GM04503 (cell line): ENCODE measurements at places on chromosomes 1 and 21.
A peak's percentile ranks its signal among the peaks of the same experiment; 100 is the strongest.

- no peak for DNase-seq
These were observed 653 bp downstream of the FNDC10 start for GRCh38 chr1:1599030-1599934.

- DNase-seq: no peak
These were observed 144.2 kb downstream of the DHRS3 start for GRCh38 chr1:12473596-12474362.

DNA sequence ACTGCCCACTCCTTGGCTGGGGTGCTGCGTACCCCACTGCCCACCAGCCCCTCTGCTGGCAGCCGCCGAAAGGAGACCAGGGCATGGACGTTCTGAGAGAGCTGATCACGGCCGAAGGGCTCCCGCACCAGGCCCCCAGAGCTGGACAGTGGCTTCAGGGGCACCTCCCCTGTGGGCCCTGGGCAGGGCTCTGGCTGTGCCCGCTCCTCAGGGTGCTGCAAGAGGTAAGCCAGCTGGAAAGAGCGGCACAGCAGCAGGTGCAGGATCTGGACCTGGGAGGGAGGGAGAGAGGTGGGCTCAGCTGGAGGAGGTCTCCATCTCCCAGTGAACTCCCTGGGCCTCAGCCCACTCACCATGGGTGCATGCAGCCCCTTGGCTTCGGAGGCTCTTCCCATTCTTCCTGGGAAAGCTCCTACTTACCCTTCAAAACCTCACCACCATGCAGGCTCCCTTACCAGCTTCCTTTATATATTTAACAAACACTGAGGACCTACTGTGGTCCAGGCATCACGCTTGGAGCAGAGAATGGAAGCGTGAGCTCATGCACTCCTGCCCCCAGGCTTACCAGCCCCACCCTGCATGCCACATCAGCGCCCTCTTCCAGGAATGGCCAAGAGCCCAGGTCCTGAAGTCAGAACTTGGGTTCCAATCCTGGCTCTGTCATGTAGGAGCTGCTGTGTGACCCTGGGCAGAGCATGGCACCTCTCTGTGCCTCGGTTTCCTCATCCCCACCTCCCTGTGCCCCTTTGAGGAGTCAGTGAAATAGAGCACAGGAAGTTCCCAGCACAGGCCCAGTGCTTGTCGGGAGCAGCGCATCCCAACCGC lies 6.8 kb upstream of the KIF17 start:
- no peak for DNase-seq

DNA sequence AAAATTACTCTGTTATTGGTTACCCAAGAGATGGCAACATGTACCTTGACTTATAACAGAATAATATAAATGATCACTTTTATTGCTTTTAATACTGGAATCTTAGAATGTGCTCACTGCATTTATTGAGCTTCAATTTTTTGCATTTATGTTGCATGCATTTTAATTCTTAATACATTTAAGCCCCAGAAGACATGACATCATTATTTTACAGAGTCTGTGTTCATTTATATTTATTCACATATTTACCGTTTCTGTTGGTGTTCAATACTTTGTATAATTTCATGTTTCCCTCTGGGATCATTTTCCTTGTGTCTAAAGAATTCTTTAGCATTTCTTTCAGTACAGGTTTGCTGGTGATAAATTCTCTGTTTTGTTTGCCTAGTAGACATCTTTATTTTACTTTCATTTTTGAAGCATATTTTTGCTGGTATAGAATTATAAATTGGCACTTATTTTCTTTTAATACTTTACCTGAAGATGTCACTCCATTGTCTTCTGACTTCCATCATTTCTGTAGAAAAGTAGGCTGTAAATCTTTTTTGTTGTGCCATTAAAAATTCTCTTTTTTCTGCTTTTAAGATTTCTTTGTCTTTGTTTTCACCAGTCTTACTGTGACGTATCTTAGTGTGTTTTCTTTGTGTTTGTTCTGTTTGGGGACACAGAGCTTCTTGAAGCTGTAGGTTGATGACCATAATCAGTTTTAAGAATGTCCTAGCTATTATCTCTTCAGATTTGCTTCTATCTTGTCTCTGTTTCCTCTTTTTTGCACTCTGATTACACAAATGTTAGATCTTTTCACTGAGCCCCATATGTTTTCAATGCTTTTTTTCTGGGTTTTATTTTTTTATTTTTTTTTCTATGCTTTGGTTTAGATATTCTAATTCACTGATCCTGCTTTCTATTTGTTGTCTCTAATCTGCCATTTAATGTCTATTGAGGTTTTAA lies 26.9 kb downstream of the DISP3 start:
- no peak for DNase-seq

GRCh38 chr21:33496345-33496744 lies 4.8 kb upstream of the DNAJC28 start:
- no peak for DNase-seq

DNA sequence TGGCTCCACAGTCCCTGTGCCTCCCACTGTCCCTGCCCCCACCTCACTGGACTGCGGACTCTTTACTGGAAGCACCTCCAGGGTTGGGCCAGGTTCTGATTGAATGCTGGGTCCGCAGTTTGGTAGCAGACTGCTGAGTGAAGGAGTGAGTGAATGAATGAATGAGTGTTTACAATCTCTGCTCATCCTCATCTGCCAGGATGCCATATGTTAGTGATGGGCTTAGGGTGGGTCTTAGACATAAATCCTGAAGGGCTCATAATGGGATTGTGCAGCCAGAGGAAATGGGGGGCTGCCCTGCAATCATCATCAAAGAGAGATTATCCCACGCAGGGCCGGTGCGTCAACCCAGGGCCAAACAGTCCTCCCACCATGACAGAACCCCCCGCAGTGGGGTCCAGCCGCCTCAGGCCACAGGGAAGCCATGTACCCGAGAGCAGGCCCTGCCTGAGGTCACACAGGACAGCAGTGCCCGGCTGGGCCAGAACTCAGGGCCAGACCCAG lies 26.1 kb downstream of the SLC1A7 start:
- DNase-seq: no peak

- DNase-seq: peak; percentile 97
These were observed 95.7 kb upstream of the VANGL1 start for GRCh38 chr1:115545791-115546733.

GRCh38 chr1:206011057-206011456 lies 7.9 kb upstream of the RAB7B start:
- no peak for DNase-seq

- no peak for DNase-seq
These were observed 9.2 kb upstream of the TRAF3IP3 start for GRCh38 chr1:209746451-209747165.

- DNase-seq: no peak
These were observed 158.6 kb upstream of the AJAP1 start for GRCh38 chr1:4495809-4496208.

GRCh38 chr1:42136466-42136865 lies 16.7 kb upstream of the GUCA2B start:
- DNase-seq: no peak

- DNase-seq: no peak
These were observed 19.2 kb downstream of the AGPAT3 start for GRCh38 chr21:43884012-43884860.
